ENCODE measurements at places on chromosomes 4 and X.

- no peak for DNase-seq
Observed at GRCh38 chrX:49746306-49746705, 50.5 kb upstream of the PAGE1 start.

DNA sequence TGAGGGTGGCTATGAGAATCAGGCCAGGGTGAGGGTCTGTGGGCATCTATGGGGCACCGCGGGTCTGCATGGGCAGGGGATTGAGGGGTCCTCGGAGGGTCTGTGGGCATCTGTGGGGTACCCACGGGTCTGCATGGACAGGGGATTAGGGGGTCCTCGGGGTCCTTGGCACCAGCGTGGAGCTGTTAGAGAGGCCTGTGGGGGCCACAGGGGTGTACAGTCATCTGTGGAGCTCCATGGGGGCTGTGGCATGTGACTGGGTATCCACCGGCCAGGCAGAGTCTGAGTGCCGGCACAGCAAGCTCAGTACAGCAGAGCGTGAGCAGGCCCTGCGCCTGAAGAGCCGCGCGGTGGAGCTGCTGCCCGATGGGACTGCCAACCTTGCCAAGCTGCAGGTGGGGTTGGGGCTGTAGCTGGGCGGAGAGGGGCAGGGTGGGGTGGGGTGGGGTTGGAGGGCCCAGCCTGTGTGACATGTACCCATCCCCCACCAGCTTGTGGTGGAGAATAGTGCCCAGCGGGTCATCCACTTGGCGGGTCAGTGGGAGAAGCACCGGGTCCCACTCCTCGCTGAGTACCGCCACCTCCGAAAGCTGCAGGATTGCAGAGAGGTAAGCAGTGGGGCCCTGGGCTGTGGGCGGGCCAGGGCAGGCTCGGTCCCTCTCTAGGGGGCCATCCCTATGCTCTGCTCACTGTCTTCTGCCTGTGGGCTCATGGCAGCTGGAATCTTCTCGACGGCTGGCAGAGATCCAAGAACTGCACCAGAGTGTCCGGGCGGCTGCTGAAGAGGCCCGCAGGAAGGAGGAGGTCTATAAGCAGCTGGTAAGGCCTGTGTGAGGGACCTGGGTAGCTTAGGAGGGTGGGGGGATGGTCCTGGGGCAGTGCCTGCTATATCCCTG is 12.9 kb downstream of the CCDC22 start:
- no peak for DNase-seq

GRCh38 chr4:76800902-76801301 is 97.0 kb downstream of the SOWAHB start:
- no peak for DNase-seq

GRCh38 chr4:74583757-74584156 is 138.8 kb downstream of the AREG start:
- no peak for DNase-seq

DNA sequence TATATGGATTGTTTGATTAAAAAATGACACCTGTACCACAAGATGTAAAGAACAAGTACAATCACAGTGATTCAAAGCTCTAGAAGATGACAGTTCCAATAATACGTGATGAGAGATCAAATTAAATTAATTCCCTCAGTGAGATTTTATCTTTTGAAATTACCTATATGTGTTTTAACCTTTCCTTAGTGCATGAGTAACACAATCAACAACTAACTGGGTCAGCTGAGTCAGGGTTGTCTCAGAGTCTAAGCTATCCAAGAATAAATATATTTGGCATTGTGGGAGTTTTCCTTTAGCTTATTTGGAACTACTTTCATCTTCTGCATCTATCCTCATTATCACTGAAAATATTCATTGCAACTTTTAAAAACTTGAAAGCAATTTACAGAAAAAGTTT is 162.8 kb downstream of the WDFY3 start:
- no peak for DNase-seq

DNA sequence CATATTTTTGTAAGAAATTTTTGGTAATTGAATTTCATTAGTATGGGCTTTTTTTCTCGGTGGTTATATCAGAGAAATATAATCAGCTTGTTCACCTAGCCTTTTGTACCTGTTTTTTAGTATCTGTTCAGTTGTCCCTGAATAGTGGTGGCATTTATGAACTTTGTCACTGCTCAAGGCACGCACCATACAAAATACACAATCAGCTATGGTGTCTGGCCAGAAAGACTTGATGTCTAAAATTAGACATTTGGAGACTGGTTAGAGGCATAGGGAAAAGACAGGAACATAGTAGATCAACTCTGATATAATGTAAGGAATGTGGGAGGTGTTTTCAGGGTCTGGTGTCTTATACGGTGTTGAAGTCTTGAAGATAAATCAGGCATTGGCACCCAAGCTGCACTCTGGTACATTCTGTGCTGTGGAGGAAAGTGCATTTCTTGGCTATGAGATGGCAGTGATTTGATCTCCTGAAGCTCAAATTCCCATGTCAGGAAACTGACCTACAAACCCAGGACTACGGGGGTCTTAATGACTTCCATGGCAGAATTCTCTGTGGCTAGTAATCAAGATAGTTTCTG is 3.6 kb downstream of the ART3 start:
- DNase-seq, result no peak

GRCh38 chr4:15525080-15525479 is 55.4 kb downstream of the CC2D2A start:
- no peak for DNase-seq

DNA sequence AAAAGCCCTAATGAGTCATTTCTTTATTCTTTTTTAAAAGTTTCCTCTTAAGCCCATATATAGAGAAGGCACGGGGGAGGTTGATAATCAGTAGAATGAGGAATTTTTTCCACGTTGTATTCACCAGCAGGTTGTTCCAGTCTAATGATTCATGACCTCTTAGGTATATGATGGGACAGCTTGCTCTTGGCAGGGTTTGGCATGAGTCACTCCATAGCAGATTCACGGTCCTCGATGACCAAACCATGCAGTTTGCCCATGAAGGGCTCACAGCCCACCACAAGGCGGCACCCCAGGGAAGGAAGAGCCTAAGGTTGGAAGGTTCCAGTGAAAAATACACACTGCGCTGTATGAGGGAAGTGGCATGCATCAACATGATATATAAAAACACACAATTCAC is 623.8 kb upstream of the DIPK2B start:
- DNase-seq, result peak; percentile 50
